ENCODE measurements at places on chromosomes 4 and X.

- DNase-seq, result no peak
These were observed 165.4 kb downstream of the PCDH19 start for GRCh38 chrX:100244681-100245080.

DNA sequence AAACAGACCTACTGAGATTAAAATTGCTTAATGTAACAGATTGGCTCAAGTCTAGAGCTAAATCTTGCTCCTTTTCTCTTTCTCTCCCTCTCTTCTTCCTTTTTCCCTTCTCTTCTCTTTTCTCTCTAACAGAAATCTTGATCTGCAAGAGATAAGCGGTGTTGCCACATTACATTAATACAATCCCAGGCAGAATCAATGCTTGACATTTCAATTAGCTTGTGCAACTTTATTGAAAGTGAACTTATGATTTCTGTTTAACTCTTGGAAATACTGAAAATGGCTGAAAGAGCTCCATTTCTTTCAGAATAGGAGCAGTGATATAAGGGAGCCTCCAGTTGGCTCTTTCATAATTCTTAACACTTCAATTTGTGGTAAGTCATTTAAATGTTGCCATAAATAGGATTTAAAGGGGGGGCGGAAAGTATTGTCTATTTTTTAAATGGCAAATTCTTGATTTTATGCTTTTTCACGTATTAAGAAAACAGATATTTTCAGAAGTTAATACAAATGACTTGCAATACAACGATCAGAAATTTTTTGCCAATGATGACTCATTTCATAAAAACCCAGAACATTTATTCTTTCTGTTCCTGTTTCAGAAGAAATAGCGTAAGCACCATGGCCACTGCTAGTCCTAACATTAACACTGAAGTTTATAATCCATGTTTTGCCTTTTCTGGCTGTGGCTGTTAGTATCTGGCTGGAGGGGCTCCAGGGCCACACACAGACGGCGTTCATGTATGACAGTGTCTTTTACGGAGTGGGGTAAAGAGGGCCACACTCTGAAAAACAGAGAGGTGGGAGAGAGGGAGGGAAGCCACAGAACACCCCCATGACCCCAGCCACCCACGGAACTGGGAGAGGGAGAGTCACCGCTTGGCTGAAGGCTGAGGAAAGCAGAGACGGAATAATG is 115.7 kb upstream of the FAT1 start:
- no peak for DNase-seq

- DNase-seq, result no peak
These were observed at the start of gene PABPC4L for GRCh38 chr4:134201216-134202161. PABPC4L (minus strand) TSS chr4:134201789; CDS start chr4:134201019, 770 bp downstream.

- no peak for DNase-seq
These were observed 129.8 kb downstream of the TBCK start for GRCh38 chr4:106186201-106186600.

GRCh38 chr4:1154523-1155182 is 17.7 kb downstream of the SPON2 start:
- no peak for DNase-seq

DNA sequence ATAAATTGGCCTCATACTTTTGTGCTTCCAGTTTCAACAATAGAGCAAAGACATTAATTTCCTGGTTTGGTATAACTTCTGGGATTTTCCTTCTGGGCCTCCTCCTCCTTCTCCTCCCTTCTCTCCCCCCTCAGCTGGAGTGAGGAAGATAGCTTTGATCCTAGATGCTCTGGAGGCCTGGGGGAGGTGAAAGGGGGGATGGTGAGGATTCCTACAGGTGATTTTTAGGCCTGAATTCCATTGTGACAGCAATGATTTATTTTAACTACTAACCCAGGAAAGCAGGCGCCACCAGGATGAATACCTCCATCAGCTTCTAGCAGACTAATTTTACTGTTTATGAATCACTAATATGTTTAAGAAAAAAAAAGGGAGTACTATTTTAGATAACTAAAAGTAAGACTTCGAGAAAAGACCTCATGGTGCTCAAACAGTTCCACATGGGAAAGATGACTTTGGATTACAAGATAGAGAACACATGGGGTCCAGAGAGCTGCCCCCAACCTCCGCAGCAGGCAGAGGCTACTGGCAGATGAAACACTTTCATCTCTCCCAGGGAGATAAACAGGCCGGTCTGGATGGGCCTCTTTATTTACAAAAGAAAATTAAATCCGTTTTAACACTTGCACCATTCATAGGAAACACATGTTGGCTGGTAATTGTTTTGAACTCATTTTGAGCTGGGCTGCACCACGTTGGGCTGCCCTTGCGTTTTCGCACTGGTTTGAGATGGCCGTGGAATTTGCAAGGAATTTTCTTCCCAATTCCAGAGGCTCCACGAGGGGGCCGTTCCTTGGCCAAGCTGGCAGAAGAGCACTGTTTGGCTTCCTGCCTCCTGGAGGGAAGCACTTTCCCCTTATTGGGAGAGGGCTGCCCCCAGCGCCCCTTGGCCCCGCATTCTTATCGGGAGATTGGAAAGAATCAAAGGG is 125.1 kb upstream of the STX18 start:
- DNase-seq, result no peak

DNA sequence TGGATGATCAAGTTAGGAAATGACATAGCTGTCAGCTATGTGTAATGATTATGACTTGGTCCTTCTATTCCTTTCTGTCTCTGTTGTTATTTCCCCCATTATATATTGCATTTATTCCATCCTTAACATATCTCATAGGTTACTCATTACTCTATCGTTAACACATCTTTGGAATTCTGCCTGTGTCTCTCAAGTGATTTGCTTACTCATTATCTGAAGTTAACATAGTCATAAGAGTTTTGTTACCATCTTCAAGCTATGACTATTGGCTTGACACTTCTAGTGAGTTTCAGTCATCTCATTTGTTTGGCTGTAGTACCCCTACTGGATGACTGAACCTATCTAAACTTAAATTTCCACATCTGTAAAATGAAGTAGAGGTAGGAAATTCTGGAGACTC is 286.1 kb upstream of the PPP1R2C start:
- DNase-seq, result no peak

GRCh38 chrX:119523664-119524184 is 41.5 kb downstream of the STEEP1 start:
- no peak for DNase-seq

DNA sequence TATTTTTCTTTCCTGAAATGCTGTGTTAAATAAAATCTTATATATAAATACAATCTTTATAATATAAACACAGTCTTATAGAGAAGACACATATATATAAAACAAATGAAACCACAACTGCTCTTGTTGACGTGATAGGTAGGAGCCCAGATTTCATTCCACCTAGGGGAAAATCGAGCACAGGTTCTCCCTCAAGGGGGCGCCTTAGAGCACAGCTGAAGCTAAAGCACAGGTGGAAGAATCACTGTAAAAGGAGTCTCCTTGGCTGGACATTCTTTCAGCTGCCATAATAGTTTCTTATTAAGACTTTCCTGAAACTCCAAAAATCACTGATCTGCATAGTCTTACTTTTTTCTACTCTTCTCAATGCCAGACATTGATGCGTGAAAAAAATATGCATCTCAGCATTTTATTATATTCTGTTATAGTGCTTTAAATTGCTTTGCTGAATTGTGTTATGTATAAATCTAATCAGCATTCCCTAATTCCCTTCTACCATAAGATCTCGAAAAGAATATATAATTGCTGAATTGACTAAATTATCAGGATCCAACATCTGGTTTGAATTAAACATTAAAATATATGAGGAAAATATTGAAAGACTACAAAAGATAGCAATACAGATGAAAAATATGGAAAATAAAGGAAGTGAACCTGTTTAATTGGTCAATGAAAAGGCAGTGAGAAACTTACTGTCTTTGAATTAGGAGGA is 25.5 kb upstream of the RXFP1 start:
- no peak for DNase-seq

DNA sequence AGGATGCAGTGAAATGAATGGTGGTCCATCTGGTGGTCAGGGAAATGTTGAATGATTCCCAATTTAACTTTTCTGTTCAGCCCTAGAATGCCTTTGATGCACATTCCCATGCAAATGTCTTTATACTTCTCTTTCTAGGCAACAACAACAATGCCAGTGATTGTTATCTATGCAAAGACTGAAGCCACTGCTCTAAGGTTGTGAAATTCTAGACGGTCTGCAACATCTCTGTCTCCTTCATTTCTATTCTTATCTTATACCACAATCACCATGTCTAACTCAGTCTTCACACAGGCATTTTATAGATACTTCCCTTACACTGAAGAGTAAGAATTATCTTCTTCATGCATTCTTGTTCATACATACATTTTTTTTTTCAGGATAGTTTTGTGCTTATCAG is 84.5 kb downstream of the HPGD start:
- no peak for DNase-seq

DNA sequence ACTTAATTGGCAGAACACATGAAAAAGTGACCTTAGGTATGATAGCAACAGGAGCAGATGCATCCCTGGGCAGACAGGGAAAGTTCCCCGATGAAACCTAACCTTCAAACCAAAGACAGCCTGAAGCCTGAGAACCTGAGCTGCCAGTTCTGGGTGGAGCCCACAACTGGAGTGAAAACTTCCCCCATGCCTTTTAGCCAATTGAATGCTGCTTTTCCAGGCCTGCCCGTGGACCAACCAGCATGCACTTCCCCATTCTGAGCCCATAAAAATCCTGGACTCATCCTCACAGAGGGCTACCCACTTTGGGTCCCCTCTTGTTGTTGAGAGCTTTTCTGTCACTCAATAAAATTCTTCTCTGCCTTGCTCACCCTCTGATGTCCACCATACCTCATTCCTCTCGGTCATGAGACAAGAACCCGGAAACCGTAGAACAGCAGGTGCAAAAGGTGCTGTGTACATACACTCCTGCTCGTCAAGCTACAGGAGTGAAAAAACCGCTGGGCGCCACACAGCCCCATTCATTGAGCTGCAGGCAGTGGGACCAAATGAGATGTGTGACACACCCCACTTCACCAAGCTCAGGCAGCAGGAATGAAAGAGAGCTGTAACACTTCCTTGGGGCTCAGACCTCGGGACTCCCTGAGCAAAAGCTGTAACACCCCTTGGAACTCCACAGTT is 13.9 kb upstream of the SLC7A11 start:
- no peak for DNase-seq

DNA sequence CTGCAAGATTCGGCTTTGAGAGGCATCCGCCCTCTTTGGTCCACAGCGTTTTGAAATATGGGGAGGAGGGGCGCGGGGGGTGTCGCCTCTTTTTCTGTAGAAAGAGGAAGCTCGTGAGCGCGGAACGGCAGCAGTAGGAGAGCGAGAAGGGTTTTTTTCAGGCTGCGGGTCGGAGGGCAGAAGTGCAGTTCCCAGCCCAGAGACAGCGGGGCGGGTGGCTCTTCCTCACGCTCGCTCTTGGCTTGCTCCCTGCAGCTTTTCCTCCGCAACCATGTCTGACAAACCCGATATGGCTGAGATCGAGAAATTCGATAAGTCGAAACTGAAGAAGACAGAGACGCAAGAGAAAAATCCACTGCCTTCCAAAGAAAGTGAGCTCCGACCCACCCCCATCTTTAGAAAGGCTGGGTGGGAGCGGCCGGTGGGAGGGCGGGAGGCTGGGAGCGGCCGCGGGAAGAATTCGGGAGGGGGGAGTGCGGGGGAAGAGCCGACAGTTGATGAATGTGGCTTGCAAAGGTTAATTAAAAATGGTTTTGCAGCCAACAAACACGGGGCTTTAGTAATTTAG is 1.2 kb downstream of the TMSB4X start:
- DNase-seq, result no peak

DNA sequence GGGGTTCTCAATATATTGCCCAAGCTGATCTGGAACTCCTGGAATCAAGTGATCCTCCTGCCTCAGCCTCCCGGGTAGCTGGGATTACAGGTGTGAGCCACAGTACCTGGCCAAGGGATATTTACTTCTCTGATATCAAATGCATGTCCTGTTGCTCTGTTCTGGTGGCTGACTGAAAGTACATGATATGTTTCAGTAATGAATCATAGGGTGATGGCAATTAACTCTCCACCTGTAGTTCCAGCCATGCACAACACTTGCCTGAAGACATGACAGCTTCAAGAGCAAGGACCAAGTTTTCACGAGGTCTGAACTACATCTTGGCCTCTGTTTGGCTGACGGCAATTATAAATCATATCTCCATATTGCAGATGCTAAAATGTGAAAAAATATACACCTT is 9.1 kb downstream of the ZCCHC4 start:
- DNase-seq, result no peak

DNA sequence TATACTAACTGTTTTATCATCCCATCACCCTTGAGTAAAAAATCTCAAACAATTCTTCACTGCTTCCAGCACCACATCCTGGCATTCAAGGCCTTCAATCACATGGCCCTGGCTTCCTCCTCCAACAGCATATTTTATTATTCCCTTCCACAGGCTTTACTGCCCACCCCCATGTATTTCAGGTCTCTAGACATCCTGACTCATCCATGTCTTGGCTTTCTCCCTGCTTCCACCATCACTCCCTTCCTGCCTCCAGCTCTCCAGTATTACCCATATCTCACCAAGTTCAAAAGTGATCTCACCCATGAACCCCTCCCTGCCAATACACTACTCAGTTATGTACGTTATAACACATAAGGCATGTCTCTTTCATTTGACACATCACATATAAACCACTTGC is 34.7 kb upstream of the PLAC1 start:
- no peak for DNase-seq

GRCh38 chr4:1381181-1381621 is 25.0 kb downstream of the NKX1-1 start:
- no peak for DNase-seq

GRCh38 chr4:179040259-179040658 is 1598.0 kb upstream of the AGA start:
- DNase-seq, result no peak

GRCh38 chrX:47239898-47240545 is 7.2 kb downstream of the USP11 start:
- DNase-seq, result no peak

DNA sequence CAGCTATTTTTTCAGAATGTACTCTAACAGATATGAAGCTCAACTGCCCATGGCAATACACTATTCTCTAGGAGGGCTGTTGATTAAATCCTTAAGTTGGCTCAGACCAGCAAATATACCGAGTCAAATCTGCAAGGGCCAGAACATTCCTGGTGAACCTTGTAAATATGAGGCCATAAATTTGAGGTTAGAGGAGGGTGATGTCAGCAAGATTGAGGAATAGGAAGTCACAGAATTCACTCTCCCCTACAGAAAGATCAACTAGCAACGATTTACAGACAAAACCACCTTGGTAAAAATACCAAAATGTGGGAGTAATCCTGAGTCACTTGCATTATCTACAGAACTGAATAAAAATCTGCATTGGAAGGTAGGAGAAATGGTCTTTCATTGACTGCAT is 399.3 kb downstream of the GPM6A start:
- DNase-seq, result no peak

Data from stimulated activated CD4-positive, alpha-beta T cell treated with anti-CD3 and anti-CD28 coated beads, Interleukin-1b, Interleukin-23, amount 100 ng/mL, for 24 hours (primary cell).